ENCODE measurements at places on chromosomes 2 and 18.

DNA sequence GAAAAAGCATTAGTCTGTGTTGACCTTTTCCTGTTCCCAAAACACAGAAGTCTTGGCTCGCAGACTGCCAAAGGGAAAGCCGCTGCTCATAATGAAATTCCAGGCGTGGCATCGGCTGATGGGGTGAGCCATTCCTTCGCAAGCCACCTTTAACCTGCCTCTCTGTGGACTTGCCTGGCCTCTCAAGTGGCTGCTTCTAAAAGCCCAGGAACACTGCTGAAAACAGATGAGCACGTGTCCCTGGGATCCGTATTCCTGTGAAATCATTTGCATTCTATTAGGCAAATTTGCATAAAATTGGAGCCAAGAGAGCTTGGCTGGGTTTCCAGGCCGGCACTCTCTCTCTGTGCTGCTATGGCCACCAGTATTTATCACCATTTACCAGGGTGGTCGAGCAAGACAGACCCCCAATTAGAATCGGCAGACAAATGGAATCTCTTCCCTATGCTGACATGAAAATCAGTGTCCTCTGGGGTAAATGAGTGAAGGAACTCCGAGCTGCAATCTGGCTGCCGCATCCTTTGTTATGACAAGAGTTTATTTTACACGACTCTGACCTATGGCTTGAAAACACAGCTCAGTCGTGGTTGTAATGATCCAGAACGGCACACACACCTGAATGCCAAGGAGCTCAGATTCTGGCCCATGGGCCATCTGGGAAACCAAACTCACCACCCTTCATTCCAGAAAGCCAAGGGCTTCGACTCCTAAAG is 21.7 kb downstream of the BCL2 start:
- no peak for DNase-seq

- DNase-seq, result no peak
These were observed 196.5 kb downstream of the TFCP2L1 start for GRCh38 chr2:121088251-121089165.

DNA sequence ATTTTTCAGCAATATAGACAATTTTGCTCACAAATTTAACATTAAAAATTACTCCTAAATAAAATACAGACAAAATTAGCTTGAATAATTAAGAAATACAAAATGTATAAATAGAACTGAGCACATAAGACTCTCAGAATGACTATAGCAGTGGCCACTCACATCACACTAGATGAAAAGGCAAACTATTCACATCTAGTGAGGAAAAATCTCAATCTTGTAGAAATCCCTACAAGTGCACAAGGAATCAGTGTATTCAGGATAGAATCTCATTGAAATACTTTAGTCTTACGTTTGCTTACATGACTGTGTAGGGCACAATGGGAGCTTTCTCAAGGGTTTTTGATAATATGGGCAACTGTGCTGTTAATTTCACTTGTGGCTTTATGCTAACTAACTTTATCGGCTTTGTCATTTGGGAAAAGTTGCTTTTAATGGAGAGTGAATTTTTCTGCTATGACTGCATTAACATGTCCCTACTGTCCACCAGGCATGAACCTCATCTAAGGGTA is 678.9 kb upstream of the LRRTM4 start:
- DNase-seq, result no peak

- DNase-seq, result no peak
These were observed 48.0 kb upstream of the ATP6V1B1 start for GRCh38 chr2:70887550-70888246.

DNA sequence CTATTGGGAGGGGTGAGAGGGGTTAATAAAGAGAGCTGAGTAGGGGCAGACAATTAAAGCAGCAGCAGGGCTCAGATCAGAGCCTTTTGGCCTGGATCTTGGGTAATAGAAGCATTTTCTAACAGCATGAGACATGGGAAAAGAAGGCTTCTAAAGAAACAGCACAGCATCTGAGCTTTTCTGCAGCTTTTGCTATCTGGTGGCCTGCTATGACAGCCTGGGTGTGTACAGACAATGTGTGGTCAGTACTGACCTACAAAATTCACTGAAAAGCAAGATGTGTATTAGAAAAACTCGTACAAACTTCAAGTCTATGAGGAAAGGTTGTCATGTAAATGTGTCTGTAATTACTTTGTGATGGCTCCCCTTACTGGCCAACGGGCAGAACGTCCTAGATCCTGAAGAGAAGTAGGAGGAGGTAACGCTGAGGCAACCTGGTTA is 95.6 kb downstream of the GALNT3 start:
- DNase-seq, result no peak

- no peak for DNase-seq
These were observed 806.4 kb downstream of the TRIB2 start for GRCh38 chr2:13522917-13523821.

DNA sequence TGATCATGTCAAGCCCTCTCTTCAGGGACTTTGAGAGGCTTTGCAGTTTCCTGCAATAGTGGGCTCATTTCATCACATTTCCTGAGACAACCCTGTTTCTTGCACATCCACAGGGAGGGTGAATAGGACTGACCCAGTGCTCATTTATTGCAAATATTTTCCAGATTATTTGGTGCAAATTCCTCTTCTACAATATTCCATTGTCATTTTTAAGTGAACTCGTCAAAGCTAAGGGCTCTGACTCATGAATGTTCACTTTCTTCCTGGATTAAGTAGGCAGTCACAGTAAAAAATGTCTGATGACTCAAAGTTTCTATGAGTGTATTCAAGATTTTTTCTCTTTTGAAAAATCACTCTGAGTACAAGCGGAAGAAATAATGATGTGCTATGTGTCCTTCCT is 225.5 kb upstream of the GALNT5 start:
- no peak for DNase-seq

DNA sequence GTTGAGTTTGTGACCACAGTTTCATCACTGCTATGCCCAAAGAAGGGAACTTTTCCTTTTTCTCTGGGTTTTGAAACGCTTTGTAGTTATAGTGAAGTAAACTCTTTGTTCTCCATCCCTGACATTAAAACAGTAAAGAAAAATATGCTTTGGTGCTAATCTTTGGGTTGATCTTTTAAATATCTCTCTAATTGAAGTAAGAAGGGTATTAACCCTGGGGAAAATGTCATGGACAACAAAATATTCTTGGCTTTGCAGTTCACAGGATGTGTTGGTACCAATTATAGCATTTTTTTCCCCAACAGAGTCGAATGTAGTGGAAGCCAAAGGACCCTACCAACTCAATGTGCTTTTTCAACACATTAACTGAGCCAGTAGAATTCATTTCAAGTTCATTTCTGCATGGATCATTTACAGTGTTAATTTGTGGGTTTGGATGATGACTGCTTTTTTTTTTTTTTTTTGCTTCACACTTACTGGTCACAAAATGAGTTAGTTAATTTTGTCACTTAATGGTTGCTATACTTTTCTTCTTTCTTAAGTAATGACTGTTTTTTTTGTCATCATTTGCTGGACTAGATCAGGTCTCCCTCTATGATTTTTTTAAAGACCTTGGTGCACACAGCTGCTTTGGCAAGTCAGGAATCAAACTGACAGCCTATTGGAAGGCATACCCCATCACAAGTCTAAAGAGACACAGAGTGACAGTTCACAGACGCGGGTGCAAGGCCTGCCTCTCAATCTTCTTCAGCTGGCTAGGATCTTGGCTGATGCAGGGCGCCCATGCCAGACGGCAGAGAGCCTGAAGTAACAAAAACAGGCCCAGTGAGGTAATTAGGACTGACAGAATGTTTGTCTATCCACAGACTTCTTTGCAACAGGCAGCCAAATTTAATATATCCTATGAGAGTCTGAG is 98.8 kb upstream of the MMADHC start:
- no peak for DNase-seq
